ENCODE measurements at places on chromosomes 11 and 22. TPM values are rescaled to one million over a fixed set of nuclear protein-coding genes. Genes with fewer than 3 reads are reported as not detected.

KRTAP5-6 gene
- total RNA-seq = not detected

NXPE1 gene
- total RNA-seq = not detected

SLC22A6 gene
- not detected for total RNA-seq

PRR14L gene
- total RNA-seq = 34.7 TPM

GPHA2 gene
- not detected for total RNA-seq

OR10D3 gene
- not detected for total RNA-seq

CHRM1 gene
- total RNA-seq = not detected

DNA sequence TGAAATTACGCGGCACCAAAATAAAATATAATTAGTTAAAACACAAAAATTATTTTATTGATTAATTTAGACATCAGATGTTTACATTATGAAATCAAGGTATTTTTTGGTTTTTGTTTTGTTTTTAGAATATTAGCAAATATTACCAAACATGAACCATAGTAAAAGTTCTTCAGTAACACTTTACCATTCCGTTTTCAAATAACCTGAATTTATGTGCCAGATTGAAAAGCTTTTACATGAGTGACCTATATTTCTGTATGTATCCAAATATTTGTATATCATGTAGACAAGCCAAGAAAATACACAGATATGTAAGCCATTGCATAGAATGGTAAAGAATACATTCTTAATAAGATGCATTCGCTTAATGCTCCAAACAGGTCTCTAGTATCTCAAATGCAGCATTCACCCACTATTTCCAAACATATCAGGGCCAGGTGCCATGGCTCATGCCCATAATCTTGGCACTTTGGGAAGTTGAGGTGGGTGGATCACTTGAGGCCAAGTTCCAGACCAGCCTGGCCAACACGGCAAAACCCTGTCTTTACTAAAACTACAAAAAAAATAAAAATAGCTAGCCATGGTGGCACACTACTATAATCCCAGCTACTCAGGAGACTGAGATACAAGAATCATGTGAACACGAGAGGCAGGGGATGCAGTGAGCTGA, 102.4 kb upstream of the SERPIND1 start:
- H3K36me3 ChIP-seq = no peaks in the 10 kb centered on the region
- peaks cover 31% of the 10 kb centered on the region for H3K27me3 ChIP-seq
- no peak overlapping the region for H3K4me3 ChIP-seq
- no peak overlapping the region for H3K27ac ChIP-seq

- H3K27me3 ChIP-seq = peaks cover 10% of the 10 kb centered on the region
- no peaks in the 10 kb centered on the region for H3K4me1 ChIP-seq
- no peak for DNase-seq
- H3K27ac ChIP-seq = no peak overlapping the region
These were observed 563.0 kb downstream of the MIAT start for GRCh38 chr22:27220339-27220738.

- no peaks in the 10 kb centered on the region for H3K27me3 ChIP-seq
- no peak for DNase-seq
These were observed 181.9 kb downstream of the CTTN start for GRCh38 chr11:70580036-70580805.

DNA sequence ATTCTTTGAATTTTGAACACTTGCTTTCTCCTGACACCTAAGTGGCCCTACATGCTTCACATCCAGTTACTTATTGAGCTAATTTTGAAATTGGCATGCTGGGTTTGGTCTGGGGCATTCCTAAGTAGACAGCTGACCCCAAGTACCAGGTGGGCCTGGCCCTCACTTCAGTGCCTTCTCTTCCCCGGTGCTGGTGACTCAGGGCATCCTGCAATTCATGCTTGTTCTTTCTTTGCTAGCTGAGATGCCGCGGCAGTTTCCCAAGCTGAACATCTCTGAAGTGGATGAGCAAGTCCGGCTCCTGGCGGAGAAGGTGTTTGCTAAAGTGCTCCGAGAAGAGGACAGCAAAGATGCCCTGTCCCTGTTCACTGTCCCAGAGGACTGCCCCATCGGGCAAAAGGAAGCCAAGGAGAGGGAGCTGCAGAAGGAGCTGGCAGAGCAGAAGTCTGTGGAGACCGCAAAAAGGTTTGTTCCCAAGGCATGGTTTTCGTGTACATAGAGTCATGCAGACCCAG, 6.3 kb downstream of the AMPD3 start:
- peaks cover 39% of the 10 kb centered on the region for H3K4me1 ChIP-seq
- peaks cover 33% of the 10 kb centered on the region for H3K36me3 ChIP-seq
- no peaks in the 10 kb centered on the region for H3K27me3 ChIP-seq
- no peak overlapping the region for H3K4me3 ChIP-seq

- no peak overlapping the region for H3K27ac ChIP-seq
- DNase-seq = no peak
- H3K36me3 ChIP-seq = no peaks in the 10 kb centered on the region
- peaks cover 11% of the 10 kb centered on the region for H3K27me3 ChIP-seq
These were observed 40.0 kb downstream of the KCNJ4 start for GRCh38 chr22:38415046-38415445.

DNA sequence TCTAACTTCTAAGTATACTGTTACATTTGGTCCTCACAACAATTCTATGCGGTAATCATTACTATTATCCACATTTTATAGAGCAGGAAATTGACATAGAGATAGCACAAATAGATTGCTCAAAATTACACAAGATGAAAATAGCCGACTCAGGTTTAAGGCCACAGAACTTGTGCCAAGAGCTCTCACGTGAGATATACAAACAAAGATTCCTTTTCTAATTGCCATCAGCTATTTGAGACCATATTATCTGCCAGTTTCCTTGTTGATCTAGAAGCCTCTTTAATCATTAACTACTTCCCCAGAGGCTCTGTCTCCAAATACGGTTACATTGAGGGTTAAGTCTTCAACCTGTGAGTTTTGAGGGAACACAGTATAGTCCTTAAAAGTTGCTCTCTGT, 61.0 kb upstream of the GLYATL1B start:
- no peaks in the 10 kb centered on the region for H3K4me1 ChIP-seq
- no peak overlapping the region for H3K4me3 ChIP-seq
- H3K27me3 ChIP-seq = peaks cover 8% of the 10 kb centered on the region
- no peaks in the 10 kb centered on the region for H3K36me3 ChIP-seq
- no peak overlapping the region for H3K27ac ChIP-seq

DNA sequence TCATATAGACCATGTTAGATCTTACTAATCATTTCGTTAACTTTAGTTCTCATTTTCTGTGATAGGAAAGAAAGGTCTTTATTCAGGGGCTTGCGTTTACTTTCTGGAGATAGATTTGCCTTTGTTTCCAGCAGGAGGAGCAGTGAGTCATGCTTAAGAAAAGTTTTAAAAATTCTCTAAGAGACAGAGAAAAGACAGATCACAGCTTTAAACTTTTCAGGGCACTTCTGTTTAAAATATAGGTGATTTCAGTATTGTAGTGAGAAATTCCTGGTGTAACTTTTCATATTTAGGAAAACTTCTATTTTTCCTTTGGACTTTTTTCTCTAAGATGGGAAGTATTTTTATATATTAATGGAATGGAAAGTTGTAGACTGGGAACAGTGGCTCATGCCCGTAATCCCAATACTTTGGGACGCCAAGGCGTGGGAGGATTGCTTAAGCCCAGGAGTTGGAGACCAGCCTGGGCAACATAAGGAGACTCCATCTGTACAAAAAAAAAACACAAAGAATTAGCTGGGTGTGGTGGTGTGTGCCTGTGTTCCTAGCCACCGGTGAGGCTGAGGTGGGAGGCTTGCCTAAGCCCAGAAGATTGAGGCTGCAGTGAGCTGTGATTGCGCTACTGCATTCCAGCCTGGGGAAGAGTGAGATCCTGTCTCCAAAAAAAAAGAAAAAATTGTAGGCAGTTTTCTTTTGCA, 60.3 kb downstream of the ATXN10 start:
- peaks cover 6% of the 10 kb centered on the region for H3K4me1 ChIP-seq
- no peaks in the 10 kb centered on the region for H3K27me3 ChIP-seq
- peaks cover 4% of the 10 kb centered on the region for H3K36me3 ChIP-seq
- H3K4me3 ChIP-seq = no peak overlapping the region
- DNase-seq = no peak

GRCh38 chr11:82494988-82495432, 238.7 kb downstream of the FAM181B start:
- H3K36me3 ChIP-seq = no peaks in the 10 kb centered on the region
- H3K27ac ChIP-seq = no peak overlapping the region
- no peaks in the 10 kb centered on the region for H3K27me3 ChIP-seq
- no peak overlapping the region for H3K4me3 ChIP-seq
- DNase-seq = no peak

DNA sequence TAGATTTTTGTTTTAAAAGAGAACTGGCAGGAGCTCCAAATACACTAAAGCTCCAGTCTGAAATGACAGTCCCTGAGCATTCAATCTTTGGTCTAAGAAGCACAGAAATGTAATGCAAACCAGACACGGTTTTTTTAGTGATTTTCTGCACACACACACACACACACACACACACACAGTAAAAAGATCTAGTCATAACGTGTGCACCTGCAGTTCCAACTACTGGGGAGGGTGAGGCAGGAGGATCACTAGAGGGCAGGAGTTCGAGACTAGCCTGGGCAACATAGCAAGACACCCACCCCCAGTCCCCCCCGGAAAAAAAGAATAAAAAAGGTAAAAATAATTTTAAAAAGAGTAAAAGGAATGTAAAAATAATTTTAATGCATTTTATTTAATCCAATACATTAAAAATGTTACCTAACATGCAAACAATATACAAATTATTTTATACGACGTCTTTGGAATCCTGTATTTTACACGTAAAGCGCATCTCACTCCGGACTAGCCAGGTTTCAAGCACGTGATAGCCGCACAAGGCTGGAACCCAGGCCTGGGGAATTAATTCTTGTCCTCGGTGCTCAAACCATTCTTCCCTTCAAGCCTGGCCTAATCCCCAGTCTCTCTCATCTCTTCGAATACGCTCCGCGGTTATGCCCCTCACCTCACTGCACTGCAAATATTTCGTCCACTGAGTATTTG, 762 bp upstream of the TBC1D22A start:
- no peak for DNase-seq
- H3K27me3 ChIP-seq = no peaks in the 10 kb centered on the region
- H3K4me3 ChIP-seq = peak overlapping the region; percentile 100
- peaks cover 44% of the 10 kb centered on the region for H3K36me3 ChIP-seq

- peaks cover 23% of the 10 kb centered on the region for H3K4me1 ChIP-seq
- no peak overlapping the region for H3K4me3 ChIP-seq
- DNase-seq = no peak
These were observed 74.1 kb downstream of the CDKN1C start for GRCh38 chr11:2811206-2812091.

- H3K27me3 ChIP-seq = no peaks in the 10 kb centered on the region
- H3K4me1 ChIP-seq = peaks cover 6% of the 10 kb centered on the region
- H3K36me3 ChIP-seq = peaks cover 19% of the 10 kb centered on the region
- no peak overlapping the region for H3K27ac ChIP-seq
- DNase-seq = no peak
- no peak overlapping the region for H3K4me3 ChIP-seq
These were observed 28.2 kb downstream of the C2CD3 start for GRCh38 chr11:74142624-74143023.

DNA sequence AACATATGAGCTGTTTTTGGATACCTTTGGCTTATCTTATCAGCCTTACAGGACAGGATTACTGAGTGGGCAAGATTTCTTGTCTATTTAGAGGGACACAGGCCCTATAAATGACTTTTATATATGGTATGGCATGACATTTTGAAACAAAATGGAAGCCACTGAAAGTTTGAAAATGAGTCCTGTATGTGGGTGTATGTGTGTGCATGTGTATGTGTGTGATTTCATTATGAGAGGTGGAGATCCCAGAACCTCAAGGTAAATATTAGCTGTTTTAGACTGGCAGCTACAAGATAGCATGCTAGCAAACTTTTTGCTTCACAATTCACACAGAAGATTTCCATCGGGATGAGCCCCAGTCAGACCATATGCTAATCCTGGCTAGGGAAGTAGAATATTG, 970.5 kb upstream of the CCDC90B start:
- no peak overlapping the region for H3K27ac ChIP-seq
- DNase-seq = no peak
- no peaks in the 10 kb centered on the region for H3K4me1 ChIP-seq
- H3K36me3 ChIP-seq = no peaks in the 10 kb centered on the region

GRCh38 chr22:26428515-26429457, at the start of gene ASPHD2:
Gene ASPHD2, plus strand, starts transcription at chr22:26429260. Its CDS starts 4,356 bp downstream, at chr22:26433616.
- H3K4me3 ChIP-seq = peak within 1 kb of the TSS; percentile 95
- peak; percentile 93 for DNase-seq
- H3K27me3 ChIP-seq = peaks cover 9% of the 10 kb centered on the region
- H3K4me1 ChIP-seq = peaks cover 52% of the 10 kb centered on the region

GRCh38 chr11:71379701-71380100, 68.5 kb downstream of the DHCR7 start:
- H3K27me3 ChIP-seq = peaks cover 28% of the 10 kb centered on the region
- H3K4me3 ChIP-seq = no peak overlapping the region
- H3K27ac ChIP-seq = no peak overlapping the region
- peaks cover 1% of the 10 kb centered on the region for H3K36me3 ChIP-seq

- H3K4me3 ChIP-seq = no peak overlapping the region
- no peaks in the 10 kb centered on the region for H3K36me3 ChIP-seq
- no peaks in the 10 kb centered on the region for H3K27me3 ChIP-seq
- no peak for DNase-seq
These were observed 615.5 kb downstream of the NTM start for GRCh38 chr11:131985846-131986301.

- H3K4me1 ChIP-seq = no peaks in the 10 kb centered on the region
- H3K36me3 ChIP-seq = no peaks in the 10 kb centered on the region
- DNase-seq = no peak
- H3K27ac ChIP-seq = no peak overlapping the region
These were observed 180.6 kb downstream of the ADAMTS15 start for GRCh38 chr11:130629039-130629438.

- H3K27me3 ChIP-seq = no peaks in the 10 kb centered on the region
- no peak overlapping the region for H3K4me3 ChIP-seq
- DNase-seq = no peak
- no peaks in the 10 kb centered on the region for H3K4me1 ChIP-seq
- peak overlapping the region; percentile 2 for H3K27ac ChIP-seq
These were observed 68.9 kb upstream of the POU2AF2 start for GRCh38 chr11:111176603-111177002.

GRCh38 chr22:26461188-26461810, 22.3 kb downstream of the HPS4 start:
- H3K4me3 ChIP-seq = no peak overlapping the region
- no peaks in the 10 kb centered on the region for H3K27me3 ChIP-seq
- peaks cover 4% of the 10 kb centered on the region for H3K4me1 ChIP-seq
- DNase-seq = peak; percentile 18
- H3K27ac ChIP-seq = no peak overlapping the region
- peaks cover 17% of the 10 kb centered on the region for H3K36me3 ChIP-seq

DNA sequence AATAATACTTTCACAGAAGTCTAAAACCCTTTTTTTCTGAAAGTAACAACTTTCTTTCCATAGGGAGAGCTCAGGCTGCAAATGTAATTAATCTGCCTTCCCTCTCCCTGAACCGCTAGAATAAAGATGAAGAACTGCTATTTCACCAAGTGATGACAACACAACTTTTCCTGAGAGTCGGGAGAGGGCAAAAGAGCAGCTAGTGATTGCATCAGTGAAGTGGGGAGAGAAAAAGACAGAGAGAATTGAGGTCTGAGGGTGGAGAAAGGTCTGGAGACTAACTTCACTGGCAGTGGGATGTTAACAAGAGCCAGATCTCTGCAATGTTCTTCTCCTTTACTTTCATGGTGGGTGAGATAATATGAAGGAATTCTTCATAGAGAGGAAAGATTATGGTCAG, 10.9 kb upstream of the MPEG1 start:
- peaks cover 9% of the 10 kb centered on the region for H3K4me1 ChIP-seq
- H3K36me3 ChIP-seq = no peaks in the 10 kb centered on the region
- no peak for DNase-seq
- H3K27me3 ChIP-seq = peaks cover 4% of the 10 kb centered on the region
- no peak overlapping the region for H3K27ac ChIP-seq
- H3K4me3 ChIP-seq = no peak overlapping the region

- no peak for DNase-seq
- no peaks in the 10 kb centered on the region for H3K36me3 ChIP-seq
- H3K4me1 ChIP-seq = no peaks in the 10 kb centered on the region
- peaks cover 14% of the 10 kb centered on the region for H3K27me3 ChIP-seq
- no peak overlapping the region for H3K4me3 ChIP-seq
These were observed 179.6 kb downstream of the BLID start for GRCh38 chr11:121936370-121936769.

Measured in activated naive CD8-positive, alpha-beta T cell treated with anti-CD3 and anti-CD28 coated beads for 36 hours (primary cell).